ENCODE measurements at places on chromosomes 2 and 18.

DNA sequence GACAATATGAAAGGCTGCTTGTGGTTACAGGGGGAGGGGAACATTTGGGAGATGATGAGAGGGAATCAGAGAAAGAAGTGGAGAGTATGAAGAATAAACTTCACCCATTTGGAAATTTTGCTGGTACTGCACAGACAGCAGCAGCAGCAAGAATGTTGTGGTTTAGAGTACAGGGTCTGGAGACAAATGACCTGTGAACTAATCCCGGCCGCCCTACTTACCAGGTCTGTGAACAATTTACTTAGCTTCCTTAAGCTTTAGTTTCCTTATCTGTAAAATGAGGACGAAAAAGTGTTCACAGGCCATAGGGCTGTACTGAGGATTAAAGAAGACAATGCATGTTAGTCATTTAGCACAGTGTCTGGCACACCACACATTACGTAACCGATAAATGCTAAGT, 685.4 kb upstream of the CELF4 start:
- no peak for DNase-seq

DNA sequence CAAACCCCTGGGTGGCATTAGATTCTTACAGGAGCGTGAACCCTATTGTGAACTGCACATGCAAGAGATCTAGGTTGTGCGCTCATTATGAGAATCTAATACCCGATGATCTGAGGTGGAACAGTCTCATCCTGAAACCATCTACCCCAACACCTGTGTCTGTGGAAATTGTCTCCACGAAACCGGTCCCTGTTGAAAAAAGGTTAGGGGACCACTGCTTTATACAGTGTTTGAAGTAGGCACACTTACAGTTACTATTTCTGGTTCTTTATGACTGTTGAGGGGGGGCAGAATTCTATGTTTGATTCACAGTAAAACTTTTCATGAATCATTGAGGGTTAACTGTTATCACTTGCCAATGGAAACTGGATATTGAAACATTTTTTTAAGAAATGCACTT, 72.0 kb downstream of the RIF1 start:
- no peak for DNase-seq

DNA sequence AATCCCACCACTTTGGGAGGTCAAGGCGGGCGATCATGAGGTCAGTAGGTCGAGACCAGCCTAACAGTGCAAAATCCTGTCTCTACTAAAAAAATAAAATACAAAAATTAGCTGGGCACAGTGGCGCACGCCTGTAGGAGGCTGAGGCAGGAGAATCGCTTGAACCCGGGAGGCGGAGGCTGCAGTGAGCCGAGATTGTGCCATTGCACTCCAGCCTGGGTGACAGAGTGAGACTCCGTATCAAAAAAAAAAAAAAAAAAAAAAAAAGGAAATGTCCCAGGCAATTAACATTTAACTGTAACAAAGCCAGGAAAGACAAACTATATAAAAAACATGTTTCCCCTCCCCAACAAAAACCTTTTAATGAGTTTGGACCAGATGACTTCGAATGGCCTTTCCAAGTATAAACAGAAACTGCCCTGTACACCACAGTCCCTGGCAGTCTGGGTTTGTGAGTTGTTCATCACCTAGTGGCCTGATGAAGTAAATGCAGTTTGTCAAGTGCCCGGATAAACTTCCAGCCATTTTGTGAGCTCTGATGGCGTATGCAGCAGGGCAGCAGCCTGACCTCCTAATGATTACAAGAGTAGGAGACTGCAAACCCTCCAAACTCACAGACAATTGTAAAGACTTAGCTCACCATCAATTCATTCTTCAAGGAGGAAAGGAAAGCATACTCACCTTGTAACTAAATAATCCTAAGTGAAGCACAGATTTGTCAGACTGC, 16.6 kb upstream of the PCBP1 start:
- no peak for DNase-seq

DNA sequence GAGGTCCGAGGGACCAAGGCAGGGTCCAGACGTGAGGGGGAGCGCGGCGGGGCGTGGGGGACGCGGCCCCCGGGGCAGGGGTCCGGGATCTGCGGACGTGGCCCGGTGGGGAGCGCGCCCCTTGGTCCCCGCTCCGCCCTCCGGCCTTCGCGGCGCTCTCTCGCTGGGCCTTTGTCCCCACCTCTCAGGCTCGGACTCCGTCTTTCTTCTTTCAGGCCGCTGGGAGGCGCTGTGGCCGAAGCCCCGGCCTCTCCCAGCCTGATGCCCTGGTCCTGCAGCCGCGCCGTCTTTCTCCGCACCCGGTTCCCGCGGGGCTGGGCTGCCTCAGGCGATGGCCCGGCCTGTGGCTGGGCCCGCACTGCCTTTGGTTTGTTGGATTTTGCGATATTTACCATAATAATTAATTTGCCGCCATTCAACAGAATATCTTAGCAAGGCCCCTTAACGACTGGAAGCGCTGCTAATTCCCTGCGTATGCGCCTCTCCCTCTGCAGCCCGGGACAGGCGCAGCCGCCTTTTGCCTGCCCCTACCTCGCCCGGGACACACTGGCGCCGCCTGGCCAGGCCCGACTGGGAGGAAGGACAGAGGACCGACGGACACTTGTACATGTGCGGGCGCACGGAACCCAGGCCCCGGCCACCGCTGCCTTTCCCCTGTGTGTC, 10.8 kb downstream of the SIX3 start:
- no peak for DNase-seq

- no peak for DNase-seq
These were observed 68.1 kb downstream of the MYOM1 start for GRCh38 chr18:3151399-3152264.

- no peak for DNase-seq
These were observed 566 bp upstream of the CMPK2 start for GRCh38 chr2:6866275-6866671.

DNA sequence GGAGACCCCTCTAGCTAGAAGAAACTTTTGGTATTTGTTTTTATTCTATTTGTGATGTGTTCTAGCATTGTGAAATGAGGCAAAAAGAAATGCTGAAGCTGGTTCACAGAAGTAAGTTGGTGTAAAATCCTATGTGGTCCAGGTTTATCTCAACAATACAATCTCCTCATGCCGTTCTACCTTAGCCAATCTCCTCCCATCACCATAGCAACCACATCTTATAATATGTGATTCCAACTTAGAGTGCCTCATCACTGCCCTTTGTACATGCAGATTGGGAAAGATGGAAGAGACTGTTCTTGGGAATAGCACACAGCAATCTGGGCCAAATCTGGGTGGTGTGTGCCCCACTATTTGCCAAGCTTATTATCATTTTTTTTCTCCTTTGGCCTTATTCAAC, 30.3 kb downstream of the DPP10 start:
- no peak for DNase-seq
